ENCODE measurements at places on chromosomes 2 and 18.

DNA sequence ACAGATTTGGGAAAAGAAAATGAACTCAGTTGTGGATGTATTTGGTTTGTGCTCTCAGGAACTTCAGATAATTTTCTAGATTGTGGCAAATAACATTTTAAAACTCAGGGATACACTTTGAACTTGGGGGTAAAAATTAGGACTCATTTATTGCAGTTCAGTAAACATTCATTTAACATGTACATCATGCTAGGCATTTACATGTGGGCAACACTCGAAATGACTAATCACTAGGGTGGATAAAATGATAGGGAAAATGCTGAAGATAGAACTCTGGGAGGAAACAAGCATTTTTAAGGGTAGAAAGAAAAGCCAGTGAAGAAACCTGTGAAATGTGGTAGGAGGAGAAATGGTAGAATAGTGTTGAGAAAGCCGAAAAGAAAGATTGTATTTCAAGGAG is 7.8 kb downstream of the FAM117B start:
- DNase-seq: no peak

DNA sequence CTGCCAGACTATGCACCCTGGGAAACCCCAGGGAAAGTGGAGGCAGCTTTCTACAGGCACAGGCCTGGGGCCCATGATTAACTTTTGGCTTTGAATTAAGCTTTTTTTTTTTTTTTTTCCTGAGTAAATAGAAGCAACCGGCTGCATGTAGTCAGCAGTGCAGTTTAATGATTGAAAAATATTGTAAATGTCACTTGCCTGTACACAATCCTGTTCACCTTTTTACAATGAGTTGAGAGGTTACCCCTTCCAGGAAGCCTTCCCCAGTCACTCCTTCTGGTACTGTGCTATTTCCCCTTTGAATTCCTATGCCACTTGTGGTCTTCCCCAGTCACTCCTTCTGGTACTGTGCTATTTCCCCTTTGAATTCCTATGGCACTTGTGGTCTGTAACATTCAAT is 475.6 kb downstream of the TDRD15 start:
- DNase-seq: no peak

DNA sequence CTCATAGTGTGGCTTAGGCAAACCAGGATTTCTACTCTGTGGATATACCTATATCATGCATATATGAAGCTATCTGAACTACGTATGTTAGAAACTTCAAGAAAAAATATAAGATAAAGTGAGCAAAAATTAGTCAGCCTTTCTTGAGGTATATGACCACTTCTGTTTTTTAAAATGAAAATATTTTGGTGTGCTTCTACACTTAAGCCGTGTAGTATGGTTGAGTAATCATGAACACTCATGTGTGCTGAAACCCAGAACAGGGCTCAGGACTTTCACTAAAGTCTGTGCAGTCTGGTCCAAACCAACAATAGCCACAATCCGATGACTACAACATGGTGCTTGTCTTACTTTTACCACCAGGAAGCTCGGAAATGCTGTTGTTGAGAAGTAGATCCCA is 48.9 kb upstream of the TMEM177 start:
- DNase-seq: no peak

DNA sequence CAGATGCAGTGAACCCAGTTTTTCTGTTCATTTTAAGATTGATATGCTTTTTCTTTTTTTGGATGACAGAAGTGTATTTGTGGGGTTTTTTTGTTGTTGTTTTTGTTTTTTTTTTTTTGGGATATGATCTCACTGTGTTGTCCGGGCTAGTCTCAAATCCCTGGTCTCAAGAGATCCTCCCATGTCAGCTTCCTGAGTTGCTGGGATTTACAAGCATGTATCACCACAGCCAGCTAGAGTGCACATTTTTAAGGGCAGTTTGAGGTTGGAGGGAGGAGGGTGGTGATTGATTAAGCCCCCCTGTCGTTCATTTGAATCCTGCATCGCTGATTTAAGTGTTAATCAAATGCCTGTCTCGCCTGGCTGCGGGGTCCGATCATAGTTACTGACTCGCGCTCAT is 189.1 kb downstream of the GBX2 start:
- DNase-seq: no peak

- DNase-seq: no peak
These were observed 338.2 kb downstream of the EIPR1 start for GRCh38 chr2:3039188-3040065.

GRCh38 chr18:55452123-55452611 is 135.8 kb downstream of the TCF4 start:
- no peak for DNase-seq

GRCh38 chr18:50441016-50441415 is 66.2 kb downstream of the SKA1 start:
- no peak for DNase-seq

DNA sequence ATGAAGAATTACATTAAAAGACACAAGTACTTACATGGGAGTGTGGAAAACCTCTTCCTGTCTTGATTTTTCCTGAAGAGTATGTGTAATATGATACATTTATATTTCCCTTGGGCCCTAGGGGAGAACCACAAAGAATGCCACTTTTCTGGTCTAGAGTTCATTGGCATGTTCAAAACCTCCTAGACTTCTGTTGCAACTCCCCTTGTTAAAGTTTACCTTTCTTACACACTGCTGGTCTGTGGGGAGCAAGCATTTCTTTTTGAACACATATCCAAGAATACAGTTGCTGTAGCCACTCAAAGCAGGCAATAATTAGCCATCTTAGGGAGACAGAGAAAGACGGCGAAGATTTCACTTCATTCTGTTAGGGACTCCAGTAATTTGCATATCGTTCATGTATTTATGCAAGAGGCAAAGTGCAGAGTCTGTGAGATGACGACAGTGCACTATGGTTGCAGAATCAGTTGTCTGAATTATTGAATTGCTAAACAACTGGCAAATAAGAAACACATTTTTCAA is 103.5 kb downstream of the NOL4 start:
- DNase-seq: no peak

GRCh38 chr18:68519336-68519735 is 195.6 kb downstream of the TMX3 start:
- DNase-seq: no peak

DNA sequence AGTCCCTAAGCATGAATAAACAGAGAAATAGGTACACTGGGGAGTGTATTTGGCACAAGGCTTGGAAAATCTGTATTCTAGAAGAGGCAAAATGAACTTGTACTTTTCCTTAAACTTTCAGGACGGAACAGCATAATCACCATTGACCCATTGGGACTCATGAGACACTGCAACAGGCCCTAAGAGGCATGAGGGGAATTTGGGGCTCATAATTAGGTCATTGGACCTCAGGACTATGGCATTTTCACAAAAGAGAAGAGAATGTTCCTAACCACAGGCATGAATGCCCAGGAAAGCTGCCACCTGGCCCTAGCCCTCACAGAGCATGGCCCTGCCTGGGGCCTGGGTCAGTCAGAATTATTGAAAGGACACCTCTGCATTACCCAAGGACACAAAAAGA is 67.9 kb upstream of the PIK3C3 start:
- no peak for DNase-seq

GRCh38 chr18:58443671-58444070 is 185.2 kb downstream of the ALPK2 start:
- no peak for DNase-seq

GRCh38 chr2:219453671-219454590 is 19.3 kb downstream of the SPEG start:
- no peak for DNase-seq

DNA sequence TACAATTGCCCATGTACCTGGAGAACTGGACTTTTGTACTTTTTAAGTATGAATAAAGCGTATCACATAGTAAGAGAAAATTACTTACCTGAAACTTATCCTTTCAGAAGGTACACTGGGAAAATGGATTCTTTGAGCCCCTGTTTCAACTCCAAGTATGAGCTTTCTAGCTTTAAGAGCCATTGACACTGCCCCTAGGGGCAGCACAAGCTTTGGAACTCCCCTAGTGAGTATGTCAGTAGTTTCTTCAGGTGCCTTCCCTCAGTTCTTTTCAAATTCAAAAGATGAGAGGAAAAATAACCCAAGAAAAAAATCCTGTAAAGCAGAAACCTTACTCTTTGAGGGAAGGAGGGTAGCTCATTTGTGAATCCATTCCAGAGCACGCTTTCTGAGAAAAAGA is 124.1 kb downstream of the MEMO1 start:
- DNase-seq: no peak
